SK-N-MC (cell line): ENCODE measurements at places on chromosomes 6 and 20.
A peak's percentile ranks its signal among the peaks of the same experiment; 100 is the strongest.

- no peak for DNase-seq
Measured at GRCh38 chr6:149076355-149076734, 241.2 kb upstream of the TAB2 start.

- DNase-seq: no peak
Measured at GRCh38 chr6:96212066-96212465, 196.3 kb downstream of the FUT9 start.

GRCh38 chr6:64254558-64254957 lies 619.0 kb downstream of the PHF3 start:
- DNase-seq: no peak

- no peak for DNase-seq
Measured at GRCh38 chr20:43949741-43950618, 35.3 kb downstream of the TOX2 start.

DNA sequence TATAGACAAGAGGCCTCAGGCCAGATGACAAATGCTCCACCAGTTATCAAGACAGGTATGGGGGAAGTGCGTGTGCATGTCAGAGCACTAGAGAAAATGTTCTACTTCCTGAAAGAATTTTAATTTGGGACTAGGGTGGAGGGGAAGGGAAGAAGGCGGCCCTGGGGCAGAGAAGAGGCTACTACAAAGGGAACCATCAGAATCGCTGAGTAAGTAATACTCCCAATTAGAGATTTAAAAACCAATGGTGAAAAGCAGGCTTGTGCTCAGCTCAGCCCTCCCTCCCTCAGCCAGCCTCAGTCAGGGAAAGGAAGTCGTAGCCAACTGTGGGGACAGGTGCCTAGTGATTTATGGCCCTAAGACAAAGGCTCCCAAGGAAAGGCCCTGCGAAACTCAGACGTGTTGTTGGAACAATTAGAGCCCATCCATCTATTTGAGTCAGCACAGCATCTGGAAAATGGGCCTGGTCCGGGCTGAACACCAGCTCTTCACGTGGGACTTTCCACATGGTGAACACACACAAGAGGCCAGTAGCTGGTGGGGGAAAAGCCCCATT lies 15.0 kb upstream of the MAFB start:
- DNase-seq: no peak

DNA sequence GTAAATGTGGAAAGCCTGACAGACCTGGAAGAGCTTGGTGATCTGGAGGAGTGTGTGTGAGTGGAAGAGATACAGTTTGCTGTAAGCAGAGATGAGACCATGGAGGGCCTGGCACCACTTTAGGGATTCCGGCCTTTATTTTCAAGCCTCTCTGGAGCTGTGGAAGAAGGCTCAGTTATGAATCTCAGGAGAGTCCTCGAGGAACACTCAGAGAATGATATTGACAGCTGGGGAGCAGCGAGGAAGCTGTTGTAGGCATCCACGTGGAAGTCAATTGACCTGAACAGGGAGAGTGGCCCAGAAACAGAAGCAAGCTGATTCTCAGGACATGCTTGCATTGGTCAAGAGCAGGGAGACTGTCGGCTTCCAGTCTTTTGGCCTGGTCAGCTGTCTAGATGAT lies 108.4 kb upstream of the FOXQ1 start:
- no peak for DNase-seq

DNA sequence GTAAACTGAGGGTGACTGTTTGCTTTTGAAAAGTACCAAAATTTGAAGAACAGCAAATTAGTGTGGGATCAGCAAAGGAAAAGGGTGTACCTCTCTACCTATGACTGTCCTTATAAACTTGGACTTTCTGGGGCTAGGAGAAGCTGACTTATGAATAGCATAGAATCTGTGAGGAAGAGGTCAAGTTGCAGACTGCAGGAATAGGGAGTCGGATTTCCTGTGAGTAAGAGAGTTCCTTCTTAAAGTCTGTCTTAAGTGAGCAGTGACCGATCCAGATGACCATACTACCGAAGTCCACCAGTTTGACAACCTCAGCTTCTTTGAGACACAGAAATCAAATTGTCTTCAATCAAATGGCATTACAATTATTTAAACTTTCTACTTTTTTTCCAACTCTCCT lies 708.7 kb downstream of the UTRN start:
- no peak for DNase-seq

- DNase-seq: peak; percentile 2
Measured at GRCh38 chr6:44485601-44486401, 98.3 kb downstream of the CDC5L start.

GRCh38 chr6:28393912-28394662 lies 5.5 kb downstream of the ZSCAN12 start:
- DNase-seq: no peak

GRCh38 chr6:114140416-114140815 lies 169.5 kb upstream of the HDAC2 start:
- DNase-seq: no peak

DNA sequence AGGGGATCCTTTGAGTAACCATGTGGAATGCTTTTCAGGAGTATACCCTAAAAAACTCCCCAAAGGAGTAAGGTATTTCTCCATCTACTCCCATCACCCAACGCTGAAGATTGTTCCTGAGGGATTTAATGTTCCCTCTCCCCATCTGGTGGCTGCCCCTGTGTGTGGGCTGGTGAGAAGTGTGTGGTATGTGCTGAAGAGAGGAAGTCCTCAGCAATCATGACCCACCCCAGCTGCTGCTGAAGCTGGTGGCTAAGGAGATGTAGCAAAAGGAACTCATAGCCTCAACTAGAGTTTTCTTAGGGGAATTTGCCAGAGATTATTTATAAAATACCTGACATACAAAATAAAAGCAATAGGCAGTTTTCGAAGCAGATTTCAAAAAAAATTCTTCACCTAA lies 114.3 kb upstream of the JAG1 start:
- DNase-seq: no peak

DNA sequence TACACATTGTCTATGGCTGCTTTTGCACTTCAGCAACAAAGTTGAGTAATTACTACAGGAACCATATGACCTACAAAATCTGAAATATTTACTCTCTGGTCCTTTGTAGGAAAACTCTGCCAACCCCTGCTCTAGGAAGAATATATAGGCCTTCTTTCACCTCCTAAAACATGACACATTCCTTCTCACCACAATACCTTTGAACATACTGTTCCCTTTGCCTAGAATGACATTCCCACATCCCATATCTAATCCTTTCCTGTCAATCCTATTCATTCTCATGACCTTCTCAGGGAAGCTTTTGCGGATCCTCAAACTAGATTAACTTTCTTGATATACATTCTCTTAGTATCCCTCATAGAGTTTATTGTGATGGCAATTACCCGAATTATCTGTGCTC lies 18.0 kb upstream of the NCOA6 start:
- DNase-seq: no peak

DNA sequence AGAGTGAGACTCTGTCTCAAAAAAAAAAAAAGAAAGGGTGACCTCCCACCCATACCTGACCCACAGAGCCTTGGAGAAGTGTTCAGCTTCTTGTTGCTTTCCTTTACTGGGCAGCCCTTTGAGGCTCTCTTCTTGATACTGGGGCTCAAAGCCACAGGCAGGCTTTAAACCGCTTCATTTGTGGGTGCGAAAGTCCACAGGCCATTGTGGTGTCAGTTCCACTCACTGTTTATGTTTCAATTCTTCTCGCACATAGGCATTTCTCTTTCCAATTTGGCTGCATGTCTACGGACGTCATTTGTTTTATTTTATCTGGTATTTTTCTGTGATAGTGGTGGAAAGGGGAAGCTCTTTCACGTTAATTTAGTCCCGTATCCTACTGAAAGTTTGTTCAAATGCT lies 34.6 kb downstream of the PPARD start:
- DNase-seq: no peak

DNA sequence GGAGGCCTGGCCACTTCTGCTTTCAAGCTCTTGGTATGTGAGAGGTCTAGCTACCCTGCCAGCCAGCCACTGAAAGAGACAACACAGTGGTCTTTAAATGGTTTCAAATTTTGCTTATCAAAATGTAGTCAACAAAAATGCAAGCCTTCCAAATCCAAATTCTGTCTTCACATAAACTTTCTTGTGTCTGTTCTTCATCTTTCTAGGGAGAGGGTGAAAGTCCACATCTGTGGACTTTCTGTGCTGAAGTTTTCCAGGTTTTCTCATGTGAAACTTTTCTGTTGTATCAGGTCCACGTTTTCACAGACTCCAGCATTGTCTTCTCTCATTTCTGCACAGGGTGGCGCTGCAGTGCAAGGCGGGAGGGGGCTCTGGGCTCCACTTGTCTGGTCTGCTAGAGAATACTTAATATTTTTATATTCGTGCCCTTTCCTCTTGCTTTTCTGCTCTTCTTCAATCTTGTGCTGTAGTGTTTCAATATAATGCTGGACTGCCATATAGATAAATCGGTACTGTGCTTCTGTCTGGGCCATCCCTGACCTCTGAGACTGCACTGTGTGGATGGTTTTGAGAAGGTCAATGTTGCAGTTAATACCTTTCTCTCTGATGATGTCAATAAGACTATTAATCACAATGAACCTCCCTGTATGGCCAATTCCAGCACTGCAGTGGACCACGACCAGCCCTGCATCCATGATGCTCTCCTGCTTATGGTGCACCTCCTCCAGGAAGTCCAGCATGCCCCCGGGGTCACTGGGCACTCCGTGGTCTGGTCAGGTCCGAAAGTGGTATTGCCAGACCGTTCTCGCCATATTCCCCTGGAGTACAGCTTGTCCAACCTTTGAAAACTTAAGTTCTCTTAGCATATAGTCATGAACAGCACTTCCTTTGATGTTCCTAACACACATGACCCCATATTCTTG lies 161.6 kb upstream of the TNFAIP3 start:
- peak; percentile 20 for DNase-seq

- DNase-seq: no peak
Measured at GRCh38 chr6:15384901-15385300, 139.0 kb downstream of the JARID2 start.

DNA sequence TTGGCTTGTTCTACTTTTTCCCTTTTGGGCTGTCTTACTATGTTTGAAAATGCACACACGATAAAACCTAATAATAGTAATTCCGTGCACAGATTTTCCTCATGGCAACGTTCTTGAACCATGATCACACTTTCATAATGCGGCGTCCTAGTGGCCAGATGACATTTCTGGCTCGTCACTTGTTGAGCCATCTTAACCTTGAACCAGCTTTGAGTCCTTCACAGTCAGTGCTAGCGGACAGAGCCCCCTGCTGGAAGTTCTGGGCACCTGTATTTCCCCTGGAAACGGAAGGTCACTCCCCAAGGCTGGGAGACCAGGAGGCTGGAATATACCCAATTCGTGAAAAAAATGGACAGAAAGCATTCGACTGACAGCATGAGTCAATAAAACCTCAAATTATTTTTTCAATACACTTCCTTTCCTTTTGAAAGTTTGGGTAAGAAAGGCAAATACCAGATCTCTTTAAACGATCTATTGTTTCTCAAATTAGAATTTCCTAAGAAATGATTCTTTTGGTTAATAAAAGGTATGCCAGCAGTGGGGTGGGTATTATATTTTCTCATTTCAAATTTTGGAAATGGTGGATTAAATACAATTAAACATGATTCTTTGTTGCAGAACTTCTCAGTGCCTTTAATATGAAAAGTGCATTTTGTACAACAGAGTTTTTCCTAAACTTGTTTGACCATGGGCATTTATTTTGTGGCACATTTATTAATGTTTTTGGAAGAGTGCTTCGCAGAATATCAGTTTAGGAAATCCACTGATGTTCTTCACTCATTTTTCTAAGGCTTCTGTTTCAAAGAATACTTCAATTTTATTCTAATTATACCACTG lies 542.3 kb downstream of the QKI start:
- no peak for DNase-seq

GRCh38 chr6:93350774-93351173 lies 68.6 kb downstream of the EPHA7 start:
- no peak for DNase-seq

- no peak for DNase-seq
Measured at GRCh38 chr6:132813173-132813856, 1.1 kb upstream of the RPS12 start.

GRCh38 chr20:17663486-17663885 lies 18.6 kb downstream of the RRBP1 start:
- no peak for DNase-seq

DNA sequence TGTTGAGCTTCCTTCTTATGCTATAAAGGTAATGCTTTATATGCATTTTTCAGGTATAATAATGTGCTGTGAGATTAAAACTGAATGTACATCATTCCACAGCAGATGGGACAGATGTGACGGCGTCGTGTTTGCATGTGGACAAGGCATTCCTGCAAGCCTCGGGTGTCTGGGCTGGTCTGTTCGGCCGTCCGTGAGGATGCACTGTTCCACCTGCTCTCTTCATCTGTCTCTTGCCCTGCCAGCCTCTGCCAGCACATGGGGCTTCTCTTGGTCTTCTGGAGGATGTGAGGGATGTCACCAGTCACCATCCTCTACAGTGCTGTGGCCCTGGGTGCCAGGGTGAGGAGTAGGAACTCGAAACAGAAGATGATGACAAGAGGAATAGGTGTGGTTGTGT lies 223.2 kb downstream of the ERMARD start:
- no peak for DNase-seq

DNA sequence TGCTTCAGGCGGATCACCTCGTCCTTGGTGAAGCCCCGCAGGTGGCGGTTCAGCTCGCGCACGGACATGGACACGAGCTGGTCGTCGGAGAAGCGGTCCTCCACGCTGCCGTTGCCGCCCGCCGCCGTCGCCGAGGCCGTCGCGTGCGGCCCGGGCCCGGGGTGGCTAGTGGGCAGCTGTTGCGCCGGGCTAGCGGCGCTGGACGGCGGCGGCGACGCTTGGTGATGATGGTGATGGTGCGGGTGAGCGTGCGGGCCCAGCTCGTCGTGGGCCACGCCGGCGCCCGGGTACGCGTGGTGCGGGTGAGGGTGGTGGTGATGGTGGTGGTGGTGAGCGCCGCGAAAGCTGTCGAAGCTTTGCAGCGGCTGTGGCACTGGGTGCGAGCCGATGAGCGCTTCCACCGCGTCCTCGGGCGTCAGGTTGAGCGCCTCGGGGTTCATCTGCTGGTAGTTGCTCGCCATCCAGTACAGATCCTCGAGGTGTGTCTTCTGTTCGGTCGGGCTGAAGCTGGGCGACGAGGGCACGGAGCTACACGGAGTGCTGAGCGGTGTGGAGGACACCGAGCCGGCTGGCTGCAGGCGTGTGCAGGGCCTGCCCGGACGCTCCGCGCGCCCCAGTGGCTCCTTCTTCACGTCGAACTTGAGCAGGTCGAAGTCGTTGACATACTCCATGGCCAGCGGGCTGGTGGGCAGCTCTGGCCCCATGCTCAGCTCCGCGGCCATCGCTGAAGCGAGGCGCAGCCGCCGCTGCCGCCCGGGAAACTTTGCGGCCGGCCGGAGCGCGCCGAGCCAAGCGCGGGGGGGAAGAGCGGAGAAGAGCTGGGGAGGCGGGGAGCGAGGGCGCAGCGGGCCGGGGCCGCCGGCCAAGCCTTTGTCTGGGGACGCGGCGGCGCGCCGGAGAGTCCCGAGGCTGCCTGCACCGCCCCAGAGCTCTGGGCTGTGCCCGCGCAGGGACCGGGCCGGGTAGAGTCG lies 622 bp downstream of the MAFB start:
- DNase-seq: no peak

DNA sequence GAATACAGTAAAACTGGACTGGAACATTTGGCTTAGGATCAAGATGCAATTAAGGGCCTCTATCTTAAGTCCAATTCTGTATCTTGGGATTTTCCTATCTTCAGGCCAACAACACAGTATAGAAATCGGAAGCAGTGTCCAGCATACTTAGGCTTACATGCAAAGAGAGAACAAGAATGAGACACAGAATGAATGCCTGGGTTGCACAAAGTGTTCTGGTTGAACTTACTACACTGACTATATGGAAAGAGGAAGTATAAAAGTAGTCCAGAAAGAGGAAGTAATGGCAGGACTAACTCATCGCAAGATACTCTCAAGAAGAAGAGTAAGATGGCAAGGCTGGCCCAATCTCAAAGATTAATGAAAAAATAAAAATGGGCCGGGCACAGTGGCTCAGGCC lies 87.6 kb downstream of the BTBD9 start:
- DNase-seq: no peak
